ENCODE measurements at places on chromosomes 6 and 20. TPM values are rescaled to one million over a fixed set of nuclear protein-coding genes. Genes with fewer than 3 reads are reported as not detected.

GRCh38 chr6:6685249-6686040 is 96.9 kb downstream of the LY86 start:
- DNase-seq = no peak

DNA sequence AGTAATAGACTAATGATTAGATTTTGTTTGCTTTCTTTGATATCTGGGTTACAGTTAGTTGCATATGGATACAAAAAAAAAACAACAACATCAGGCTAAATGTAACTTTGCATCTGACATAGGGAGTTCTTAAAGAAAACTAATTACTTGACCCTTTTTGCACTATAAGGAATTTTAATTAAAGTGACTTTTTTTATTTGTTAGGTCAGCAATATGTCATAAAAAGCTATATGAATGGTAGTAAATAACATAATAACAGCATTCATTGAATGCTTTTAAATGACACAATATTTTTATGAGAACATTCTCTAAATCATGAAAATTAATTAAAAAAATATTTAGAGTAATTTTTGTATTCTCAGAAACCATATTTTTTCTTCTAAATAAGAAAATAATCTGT is 183.6 kb downstream of the GRIK2 start:
- DNase-seq = no peak

The SAMD3 gene
- polyA plus RNA-seq = 0.74 TPM

DNA sequence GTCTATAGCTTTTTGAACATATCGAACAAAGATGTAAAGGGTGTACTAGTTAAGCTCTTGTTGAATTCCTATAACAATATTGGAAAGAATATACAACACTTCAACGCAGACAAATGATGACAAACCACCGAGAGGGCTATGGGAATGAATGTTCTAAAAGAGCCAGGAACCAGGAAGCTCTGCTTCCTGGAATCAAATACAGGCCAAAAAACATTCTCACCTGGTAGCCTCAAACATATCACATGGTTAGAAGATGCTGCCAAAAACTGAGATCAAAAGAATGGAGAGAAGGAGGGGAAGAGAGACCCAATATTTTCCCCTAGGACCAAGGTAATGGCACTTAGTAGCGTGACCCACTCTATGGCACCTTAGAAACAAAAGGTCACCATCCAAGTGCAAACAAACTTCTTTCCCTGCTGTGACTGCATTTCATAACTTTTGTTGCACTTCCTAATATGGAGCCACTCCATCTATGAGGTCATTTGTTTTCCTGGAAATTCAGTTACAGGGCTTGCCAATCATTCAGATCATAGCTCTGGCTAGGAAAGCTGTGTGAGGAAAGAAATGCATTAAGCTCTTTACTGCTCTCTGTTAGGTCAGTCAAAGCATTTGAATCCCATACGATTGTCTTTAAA is 199.2 kb upstream of the NT5E start:
- no peak for DNase-seq

GRCh38 chr6:39113788-39114187 is 1.2 kb downstream of the SAYSD1 start:
- no peak for DNase-seq

The GSTA3 gene
- 0.52 TPM for polyA plus RNA-seq

DNA sequence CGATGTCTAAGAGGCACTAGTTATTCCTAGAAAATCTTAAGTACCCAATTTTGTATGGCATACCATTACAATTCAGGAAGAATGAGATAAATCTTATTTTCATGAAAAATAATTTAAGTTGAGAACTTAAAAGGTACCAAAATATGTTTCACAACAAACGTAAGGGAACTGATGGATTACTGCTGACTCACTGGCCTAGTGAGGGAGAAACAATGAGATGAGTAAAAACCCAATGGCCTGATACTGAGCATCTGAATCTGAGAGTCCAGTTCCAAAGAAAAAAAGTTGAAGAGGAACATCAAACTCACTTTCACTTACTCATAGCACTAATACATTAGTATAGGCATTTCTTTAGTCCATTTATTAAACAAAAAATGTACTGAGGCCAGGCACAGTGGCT is 56.0 kb downstream of the MDN1 start:
- DNase-seq = no peak

DNA sequence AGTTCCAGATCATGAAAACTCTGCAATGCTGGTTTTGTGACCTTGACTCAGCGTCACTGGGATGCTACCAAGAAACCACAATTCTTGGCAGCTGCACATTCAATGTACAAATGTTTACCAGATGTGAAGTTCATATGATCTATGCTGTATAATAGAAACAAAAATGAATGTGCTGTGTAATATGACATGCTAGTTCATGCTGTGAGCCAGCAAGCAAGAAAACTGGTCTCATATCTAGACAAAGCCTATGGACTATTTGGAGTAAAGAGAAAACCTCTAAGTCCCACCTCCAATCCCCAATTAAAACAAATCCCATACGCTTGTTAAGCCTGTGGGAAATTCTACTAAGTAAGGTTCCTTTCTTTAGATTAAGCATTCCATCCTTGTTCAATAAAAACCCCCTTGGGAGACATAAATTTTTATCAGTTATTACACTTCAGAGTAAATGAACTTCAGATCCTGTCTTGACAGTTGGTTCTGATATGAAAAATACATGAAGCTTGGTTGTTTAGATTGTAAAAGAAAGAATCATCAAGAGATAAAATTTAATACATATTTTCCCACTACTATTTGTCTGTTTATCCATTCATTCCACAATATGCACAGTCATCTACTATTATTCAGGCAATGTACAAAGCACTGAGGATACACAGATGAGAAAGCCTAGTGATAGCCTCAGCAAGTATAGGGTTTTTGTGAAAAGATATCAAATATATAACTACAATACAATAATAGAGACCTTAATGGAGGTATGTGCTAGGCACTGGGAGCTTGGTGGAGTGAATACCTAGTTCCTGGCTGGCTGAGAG is 20.1 kb downstream of the COL21A1 start:
- no peak for DNase-seq

GRCh38 chr20:11912659-11913415 is 4.9 kb upstream of the BTBD3 start:
- DNase-seq = no peak

The ANGPT4 gene
- 0.34 TPM for polyA plus RNA-seq

The OLIG3 gene
- polyA plus RNA-seq = not detected

DNA sequence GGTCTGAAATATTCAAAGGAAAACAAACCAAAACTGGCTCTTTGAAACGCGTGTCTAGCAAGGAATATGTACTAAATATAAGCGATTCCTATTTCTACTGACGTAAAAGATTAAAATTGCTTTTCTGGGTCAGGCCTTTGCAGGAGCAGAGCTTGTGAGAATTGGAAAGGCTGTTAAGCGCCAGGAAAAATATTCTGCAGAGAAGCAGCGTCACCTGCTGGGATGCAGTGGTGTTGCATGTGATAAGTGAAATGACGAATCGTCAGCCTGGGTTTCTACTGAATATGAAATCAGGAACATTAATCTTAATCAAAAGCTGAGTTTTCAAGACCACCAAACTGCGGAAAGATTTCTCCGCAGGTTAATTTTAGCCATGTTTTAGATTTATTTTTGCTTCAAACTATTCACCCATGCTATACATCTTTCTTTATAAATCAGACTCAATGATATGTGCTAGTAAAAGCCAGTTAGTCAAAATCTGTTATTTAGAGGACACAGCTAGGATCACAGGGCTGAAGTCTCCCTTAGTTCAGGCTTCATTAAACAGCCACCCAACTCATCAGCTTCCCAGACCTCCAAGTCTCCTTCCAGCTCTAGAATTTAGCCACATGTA is 67.4 kb downstream of the ALDH8A1 start:
- peak; percentile 47 for DNase-seq

The RHAG gene
- polyA plus RNA-seq = 1.2 TPM

DNA sequence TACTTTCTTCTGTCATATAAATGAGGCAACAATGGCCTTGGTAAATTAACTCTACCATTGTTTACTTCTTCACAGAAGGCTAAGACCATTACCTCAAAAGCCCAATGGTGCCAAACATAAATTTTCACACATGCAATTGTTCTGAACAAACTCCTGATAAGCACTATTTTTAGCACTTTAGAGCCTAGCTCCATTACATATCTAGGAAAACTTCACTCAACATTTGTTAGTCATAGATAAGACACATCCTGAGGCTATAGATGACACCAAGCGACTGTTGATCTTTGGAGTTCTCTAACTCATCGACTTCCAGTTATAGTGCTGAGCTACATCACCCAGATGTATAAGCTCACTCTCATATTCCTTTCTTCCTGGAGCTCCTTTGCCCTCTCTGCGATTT is 245.9 kb downstream of the EYS start:
- no peak for DNase-seq

GRCh38 chr6:48754641-48755040 is 643.6 kb upstream of the PTCHD4 start:
- no peak for DNase-seq

GRCh38 chr6:41273714-41274113 is 12.8 kb downstream of the TREM1 start:
- no peak for DNase-seq

The OR2B6 gene
- 0.17 TPM for polyA plus RNA-seq
